ENCODE measurements at places on chromosomes 7 and 10. TPM values are rescaled to one million over a fixed set of nuclear protein-coding genes. Genes with fewer than 3 reads are reported as not detected.

ITPRID1 gene
- not detected for total RNA-seq

HOXA6 gene
- 8.6 TPM for total RNA-seq

HYAL4 gene
- not detected for total RNA-seq

LRIT1 gene
- total RNA-seq, result not detected

ARHGEF5 gene
- total RNA-seq, result 0.17 TPM
